ENCODE measurements at places on chromosomes 2 and 18.
A peak's percentile ranks its signal among the peaks of the same experiment; 100 is the strongest.

- no peak for DNase-seq
These were observed 52.5 kb upstream of the STPG4 start for GRCh38 chr2:47207614-47208013.

DNA sequence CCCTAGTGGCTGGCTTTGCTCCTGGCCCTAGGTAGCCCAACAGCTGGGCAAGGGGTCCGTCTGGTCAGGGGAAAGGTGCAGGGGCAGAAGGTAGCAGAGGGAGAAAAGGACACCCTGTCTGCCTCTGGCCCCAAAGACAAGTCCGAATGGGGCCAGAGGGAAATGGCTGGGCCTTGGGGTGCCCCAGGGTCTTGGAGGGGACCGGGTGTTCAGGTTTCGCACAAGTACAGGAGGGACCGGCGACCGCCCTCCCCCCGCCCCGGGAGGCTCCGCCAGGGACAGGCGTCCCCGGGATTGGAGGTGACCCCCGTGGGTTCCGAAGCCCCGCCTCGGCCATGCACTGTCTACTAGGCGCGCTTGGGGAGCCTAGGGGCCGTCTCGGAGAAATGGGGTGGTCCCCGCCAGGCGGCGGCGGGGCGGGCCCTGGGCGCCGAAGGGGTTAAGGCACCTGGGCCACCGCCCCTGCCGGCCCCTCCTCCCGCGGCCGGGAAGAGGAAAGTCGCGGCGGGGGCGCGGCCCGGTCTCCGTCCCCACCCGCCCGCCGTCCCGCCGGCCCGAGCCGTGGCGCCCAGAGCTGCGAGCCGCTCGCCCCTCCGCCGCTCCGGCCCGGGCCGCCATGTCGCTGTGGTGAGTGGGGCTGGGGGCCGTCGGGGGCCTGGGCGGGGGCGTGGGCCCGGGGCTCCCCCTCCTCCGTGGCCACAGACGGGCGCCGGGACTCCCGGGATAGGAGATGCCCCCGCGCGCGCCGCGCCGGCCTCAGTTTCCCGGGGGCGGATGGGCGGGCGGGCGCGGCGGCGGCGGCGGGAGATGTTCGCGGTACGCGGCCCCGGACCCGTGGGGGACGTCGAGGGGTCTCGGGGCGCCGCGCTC, at the start of gene B3GNT7:
B3GNT7 (plus strand) TSS at position 523 of the 870 bp plus-strand sequence; CDS start at position 617, 94 bp downstream.
- DNase-seq, result peak; percentile 84

DNA sequence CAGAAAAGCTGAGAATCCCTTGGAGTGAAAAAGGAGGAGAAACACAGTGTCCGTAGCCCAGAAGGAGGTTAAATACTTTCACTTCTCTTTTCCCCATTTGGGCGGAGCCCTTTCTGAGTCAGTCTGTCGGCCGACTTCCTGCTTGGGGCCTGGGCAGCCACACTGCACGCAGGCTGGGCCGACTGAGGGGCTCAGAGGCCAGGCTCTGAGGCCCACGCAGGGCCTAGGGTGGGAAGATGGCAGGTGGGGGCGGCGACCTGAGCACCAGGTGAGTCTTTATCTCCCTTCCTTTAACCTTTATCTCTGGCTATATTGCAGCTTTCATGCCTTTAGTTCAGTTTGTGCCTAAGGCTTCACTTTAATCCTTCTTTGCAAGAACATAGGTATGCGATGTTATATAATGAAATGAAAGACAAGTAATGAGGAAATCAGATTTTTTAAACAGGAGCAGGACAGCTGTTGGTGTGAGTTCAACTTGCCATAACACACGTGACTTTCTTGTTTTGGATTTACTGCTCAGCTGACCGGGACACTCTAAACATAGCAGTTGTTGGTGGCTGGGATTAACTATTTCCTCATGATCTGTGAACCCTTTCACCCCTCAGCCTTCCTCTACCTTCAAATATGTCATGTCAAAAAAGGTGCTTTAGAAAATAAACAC, at the start of gene SP100:
SP100 (plus strand) TSS at position 141 of the 661 bp plus-strand sequence; CDS start at position 237, 96 bp downstream.
- no peak for DNase-seq

GRCh38 chr18:48194591-48195181, 214.5 kb downstream of the ZBTB7C start:
- no peak for DNase-seq

- DNase-seq, result peak; percentile 42
These were observed 3.7 kb upstream of the LIMS2 start for GRCh38 chr2:127678991-127679390.

- DNase-seq, result no peak
These were observed 48.2 kb downstream of the COL4A4 start for GRCh38 chr2:227115761-227116160.

DNA sequence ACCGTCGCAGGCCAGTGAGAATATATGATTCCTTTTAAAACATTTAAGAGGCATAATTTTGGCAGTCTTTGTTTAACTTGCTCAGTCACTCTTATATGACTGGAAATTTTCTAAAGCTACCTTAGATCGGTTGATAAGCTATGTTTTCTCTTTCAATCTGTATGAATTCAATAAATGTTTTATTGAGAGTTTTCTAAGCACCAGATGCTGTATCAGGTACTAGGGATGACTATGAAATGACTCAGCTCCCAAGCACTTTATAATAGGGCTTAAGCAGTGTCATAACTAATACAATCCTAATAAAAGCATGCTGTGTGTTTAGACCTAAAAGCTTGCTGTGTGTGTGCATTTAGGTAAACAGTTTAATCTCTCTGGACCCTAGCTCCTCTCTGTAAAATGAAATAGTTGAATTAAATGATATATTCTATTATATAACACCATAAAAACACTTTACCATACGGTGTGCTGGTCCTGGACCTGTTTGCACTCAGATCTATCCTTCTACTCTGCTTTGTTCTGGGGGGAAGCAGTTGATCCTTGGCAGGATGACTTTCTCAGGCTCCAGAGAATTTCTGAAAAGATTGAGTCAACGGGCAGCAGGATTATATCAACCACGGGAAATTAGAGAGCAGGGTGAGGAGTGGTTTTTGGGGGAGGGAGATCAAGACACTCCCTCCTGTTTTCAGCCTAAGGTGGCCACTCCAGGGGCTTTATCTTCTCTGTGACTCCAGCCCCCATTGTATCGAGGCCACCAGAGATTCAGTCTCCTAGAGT, 26.1 kb upstream of the SLC38A11 start:
- DNase-seq, result no peak

GRCh38 chr2:238418196-238418998, 8.3 kb upstream of the ASB1 start:
- no peak for DNase-seq

GRCh38 chr2:227482638-227483340, 10.8 kb downstream of the AGFG1 start:
- no peak for DNase-seq

DNA sequence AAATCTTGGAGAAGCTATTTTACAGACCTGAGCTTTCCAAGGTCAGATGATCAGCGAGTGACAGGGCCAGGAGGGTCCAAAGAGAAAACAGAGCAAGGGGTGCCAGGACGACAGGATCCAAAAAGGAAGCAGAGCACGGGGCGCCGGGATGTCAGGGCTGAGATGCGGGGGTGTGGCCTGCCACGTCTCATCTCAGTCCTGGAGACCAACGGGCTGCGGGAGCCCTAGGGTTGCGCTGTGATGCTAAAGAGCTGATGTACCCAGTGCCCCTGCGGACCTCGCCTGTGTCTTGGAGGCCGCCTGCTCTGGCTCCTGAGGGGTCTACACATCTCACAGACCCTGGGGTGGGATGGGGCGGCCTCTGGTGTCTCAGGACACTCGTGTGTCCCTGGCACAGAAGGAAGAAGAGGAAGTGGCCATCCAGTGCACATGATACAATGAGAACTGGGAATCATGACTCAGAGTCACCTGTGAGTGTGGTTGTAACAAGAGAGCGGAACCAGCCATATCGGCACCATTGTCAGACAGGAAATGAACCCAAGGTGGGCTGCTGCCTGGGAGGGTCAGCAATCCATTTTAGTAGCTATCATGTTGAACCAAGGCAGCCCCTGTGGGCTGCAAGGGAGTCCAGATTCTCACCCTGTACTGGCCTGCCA, 97.8 kb downstream of the MYT1L start:
- no peak for DNase-seq

DNA sequence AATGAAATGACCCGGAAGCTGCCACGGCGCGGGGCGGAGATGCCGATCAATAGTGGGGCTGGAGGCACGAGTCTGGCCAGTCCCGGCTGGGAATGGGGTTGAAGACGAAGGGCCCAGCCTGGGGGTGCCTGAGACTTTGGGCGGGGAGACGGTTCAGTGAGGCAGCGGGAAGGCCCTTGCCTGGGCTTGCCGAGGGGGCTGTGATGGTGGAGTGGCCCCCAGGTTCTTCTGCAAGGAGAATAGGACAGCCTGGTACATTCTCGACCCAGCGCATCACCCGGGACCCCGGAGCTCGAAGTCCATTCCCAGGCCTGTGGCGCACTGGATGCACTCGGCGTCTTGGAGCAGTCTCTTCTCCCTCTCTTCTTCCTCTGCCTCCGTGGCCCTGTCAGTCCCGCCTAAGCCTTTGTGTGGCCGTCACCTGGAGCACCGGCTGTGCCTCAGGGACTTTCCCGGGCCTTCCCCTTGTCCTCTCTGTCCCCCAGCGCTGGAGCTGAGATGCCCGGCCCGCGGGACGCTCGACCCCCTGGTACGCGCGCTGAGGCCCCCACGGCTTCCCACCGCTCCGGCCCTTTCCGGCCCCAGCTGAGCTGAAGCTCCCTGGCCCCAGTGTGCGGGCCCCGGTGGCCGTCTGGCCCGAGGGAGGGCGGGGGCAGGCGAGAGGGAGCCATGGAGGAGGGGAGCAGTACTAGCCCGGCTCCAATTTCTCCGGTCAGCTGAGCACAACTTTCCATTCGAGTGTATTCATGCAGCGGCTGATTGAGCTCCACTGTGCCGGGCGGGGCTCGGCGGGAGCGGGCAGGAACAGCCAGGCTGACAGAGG, 8.0 kb downstream of the SIX3 start:
- peak; percentile 86 for DNase-seq

Data from endodermal cell (in vitro differentiated cells).